Activated CD8-positive, alpha-beta memory T cell treated with anti-CD3 and anti-CD28 coated beads, Interleukin-2, amount 50 U/mL, for 4 hours (primary cell): ENCODE measurements at places on chromosomes 5 and 9.

- no peak for DNase-seq
Observed at GRCh38 chr5:140035881-140036280, 7.2 kb downstream of the NRG2 start.

DNA sequence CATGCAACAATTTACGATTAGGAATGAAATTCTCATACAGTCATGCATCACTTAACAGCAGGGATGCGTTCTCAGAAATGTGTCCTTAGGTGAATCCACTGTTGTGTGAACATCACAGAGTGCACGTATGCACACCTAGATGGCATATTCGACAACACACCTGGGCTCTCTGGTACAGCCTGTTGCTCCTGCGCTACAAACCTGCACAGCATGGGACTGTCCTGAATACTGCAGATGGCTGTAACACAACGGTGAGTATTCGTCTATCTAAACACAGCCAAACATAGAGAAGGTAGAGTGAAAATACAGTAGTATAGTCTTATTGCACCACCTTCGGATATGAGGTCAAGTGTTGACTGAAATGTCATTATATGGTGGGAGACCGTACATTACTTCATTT is 44.0 kb upstream of the LCP2 start:
- no peak for DNase-seq

- no peak for DNase-seq
Observed at GRCh38 chr5:8628521-8628920, 759.6 kb downstream of the MTRR start.

DNA sequence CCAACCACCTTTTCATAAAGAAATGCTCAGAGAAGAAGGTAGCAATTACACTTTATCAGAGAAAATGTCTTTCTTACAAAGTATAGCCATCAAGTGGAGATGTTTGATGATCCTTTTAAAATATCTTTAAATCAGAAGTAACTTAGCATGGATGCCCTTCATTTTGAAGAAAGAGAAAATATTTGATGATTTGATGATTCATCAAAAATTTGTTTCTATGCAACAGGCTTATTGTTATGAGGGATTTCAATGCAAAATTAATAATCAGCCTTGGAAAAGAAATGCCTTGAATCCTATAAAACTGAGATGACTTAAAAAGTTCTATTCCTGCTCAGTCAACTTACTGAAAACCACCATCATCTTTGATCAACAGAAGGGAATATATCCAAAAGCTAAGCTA is 291.6 kb downstream of the MLLT3 start:
- no peak for DNase-seq

- DNase-seq, result no peak
Observed at GRCh38 chr5:158975363-158975762, 124.4 kb downstream of the EBF1 start.
